NCI-H2107 (cell line): ENCODE measurements at places on chromosomes 12 and 14.

DNA sequence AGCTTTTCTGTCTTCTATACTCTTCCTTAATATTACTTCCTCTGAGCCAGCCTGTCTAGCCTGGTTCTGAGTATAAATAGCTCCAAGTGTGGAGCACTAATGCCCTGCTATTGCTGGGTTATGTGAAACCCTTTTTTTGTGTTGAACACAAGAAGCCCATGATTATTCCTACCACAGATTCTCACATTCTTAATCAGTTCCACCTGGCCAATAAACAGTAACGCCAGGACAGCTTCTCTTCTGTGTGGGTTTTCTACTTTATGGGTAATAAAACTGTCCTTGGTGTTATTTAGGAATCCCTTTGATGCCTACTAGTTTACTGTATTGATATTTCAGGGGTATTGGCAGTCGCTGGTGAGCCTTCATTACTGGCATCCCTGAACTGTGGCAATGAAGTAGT is 48.9 kb upstream of the LRIG3 start:
- DNase-seq = no peak

GRCh38 chr12:45363903-45364302 is 148.0 kb downstream of the ANO6 start:
- DNase-seq = no peak

- no peak for DNase-seq
Measured at GRCh38 chr12:48285751-48286650, 64.7 kb downstream of the ZNF641 start.

DNA sequence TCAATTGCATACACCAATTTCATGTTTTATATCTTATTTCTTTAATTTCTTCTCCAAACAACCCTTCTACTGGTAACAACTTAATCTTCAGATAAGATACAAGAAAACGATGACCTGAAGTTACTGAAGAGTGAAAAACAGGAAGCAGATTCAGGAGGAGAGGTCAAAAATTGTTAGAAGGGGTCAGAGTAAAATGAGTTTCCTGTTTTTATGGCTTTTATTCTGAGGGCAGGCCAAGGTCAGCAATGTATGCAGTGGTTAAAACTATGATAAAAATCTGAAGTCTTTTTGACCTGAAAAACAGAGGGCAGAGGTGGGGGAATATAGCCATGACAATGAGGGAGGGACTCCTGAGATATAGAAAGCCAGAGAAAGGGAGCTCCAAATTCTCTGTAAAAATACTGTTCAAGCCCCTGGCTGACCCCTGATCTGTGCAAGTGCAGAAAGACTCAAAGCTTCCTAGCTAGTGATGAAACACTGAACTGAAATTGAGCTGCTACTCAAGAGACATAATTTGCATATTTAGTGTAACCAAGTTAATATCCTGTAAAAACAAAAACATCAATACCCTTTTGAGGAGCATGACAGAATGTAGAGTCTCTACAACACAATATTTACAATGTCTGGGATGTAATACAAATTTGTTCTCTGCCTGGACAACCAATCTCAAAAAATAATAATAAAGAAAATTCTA is 514.3 kb upstream of the SEL1L start:
- no peak for DNase-seq

DNA sequence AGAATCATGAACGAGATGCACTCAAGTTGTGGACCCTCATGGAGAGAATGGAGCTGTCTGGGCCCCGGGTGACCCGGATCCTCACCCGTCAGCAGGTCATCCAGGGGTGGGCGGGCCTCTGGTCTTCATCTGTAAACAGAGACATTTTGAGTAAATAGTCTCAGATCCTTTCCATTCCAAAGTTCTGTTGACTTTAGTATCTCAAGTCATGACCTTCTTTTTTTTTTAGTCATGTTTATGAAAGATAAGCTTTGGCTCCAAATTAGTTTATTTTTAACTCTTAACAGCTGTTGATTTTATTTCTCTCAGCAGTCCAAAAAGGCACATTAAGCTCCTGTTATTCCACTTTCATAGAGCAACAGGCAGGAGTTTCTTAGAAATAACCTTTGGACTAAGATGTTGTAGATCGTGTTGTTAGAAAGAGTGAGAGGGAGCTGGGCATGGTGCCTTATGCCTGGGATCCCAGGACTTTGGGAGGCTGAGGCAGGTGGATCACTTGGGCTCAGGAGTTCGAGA is 48.9 kb upstream of the AMN start:
- no peak for DNase-seq

GRCh38 chr14:78329371-78329770 is 159.2 kb downstream of the NRXN3 start:
- DNase-seq = no peak

DNA sequence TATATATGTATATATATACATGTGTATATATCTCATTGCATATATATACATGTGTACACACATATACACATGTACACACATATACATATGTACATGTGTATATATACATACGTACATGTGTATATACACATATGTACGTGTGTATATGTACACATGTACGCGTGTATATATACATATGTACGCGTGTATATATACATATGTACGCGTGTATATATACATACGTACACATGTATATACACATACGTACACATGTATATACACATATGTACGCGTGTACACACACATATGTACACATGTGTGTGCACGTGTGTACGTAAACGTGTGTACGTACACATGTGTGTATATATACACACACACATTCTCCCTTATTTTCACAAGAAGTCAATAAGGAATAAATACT is 141.6 kb upstream of the TMCC3 start:
- DNase-seq = no peak

DNA sequence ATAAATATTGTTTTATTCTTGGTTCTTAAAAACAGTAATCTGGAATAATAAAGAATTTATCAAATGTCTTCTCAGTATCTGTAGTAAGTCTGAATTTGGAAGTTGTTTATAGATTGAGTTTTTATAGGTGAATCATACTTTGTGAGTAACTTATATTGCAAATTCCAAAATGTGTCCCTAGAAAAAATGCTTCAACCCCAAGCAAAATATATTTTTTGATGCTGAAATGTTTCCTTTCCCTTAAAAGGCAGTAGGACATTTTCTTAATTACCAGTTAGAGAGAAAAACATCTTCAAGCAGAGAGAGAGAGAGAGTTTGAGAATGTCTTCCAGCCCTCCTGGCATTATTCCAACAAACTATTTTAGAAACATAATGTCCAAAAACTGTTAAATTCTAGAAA is 37.9 kb downstream of the PELI2 start:
- DNase-seq = no peak

DNA sequence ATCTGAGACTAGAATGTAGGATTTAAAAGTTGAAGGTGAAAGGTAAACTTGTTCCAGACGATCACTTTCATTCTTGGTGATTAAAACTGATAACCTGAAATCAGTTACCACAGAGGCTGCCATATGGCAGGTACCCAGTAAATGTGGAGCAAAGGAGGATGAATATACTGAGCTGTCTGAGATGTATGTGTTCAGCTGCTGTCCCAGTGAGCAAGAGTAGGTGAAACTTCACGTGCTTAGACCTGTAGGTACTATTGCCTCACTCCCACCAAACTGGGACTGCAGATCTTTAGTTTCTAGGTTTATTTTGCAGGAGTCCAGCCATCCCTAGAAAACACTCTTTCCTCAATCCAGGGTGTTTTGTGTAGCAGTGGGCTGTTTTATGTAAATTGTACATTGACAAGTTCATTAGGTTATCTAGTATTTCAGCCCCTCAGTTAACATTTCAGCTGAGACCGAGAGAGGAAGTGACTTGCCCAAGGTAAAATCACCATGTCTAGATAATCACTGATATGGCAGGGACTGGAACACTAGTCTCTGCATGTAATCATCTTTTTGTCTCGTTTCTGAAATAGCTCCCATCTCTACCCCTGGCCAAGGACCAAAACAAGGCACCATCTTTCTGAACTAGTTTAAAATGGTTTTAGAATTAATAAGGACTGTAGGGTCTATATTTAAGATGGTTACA is 62.7 kb downstream of the ATG14 start:
- DNase-seq = no peak

DNA sequence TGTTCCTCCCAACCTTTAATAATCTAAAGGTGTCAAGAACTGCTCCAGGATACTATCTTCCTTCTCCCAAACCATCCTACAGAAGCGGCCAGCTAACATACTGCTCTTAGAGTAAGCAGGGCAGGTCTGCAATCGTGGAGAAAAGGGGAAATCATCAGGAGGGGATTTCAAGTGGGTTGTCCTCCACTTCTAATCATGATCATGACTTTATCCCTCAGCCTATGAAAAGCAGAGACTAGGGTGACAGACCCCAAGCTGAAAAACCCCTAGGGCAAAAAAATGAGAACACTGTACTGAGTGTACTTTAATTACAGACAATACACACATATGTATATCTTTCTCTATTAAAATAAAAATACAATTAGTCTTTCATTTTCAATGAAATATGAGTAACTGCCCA is 13.9 kb downstream of the DUSP16 start:
- DNase-seq = no peak

DNA sequence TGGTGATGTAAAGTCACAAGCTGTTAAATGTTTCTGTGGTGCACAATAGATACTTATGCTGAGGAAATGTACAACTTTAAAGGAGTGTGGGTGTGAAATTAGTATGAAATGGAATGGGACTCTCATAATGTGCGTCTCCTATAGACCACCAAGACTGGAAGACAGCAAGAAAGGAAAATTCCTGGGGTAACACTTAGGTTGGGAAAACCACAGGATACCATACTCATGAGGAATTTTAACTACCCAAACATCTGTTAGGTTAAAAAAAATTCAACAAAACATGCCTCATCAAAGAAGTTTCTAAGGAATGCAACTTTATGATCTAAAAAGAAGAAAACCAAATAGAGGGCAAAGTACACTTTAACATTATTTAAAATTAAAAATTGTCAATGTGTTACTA is 113.7 kb upstream of the MYF6 start:
- DNase-seq = no peak

DNA sequence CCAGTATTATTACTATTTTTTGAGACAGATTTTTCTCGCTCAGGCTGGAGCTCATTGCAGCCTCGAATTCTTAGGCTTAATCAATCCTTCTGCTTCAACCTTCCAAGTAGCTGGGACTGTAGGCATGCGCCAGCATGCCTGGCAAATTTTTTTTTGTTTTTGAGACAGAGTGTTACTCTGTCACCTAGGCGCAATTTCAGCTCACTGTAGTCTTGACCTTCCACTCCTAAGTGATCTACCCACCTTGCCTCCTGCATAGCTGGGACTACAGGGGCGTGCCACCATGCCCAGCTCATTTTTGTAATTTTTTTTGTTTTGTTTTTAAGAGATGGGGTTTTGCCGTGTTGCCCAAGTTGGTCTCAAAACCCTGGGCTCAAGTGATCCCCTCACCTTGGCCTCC is 15.2 kb downstream of the ERC1 start:
- DNase-seq = no peak

DNA sequence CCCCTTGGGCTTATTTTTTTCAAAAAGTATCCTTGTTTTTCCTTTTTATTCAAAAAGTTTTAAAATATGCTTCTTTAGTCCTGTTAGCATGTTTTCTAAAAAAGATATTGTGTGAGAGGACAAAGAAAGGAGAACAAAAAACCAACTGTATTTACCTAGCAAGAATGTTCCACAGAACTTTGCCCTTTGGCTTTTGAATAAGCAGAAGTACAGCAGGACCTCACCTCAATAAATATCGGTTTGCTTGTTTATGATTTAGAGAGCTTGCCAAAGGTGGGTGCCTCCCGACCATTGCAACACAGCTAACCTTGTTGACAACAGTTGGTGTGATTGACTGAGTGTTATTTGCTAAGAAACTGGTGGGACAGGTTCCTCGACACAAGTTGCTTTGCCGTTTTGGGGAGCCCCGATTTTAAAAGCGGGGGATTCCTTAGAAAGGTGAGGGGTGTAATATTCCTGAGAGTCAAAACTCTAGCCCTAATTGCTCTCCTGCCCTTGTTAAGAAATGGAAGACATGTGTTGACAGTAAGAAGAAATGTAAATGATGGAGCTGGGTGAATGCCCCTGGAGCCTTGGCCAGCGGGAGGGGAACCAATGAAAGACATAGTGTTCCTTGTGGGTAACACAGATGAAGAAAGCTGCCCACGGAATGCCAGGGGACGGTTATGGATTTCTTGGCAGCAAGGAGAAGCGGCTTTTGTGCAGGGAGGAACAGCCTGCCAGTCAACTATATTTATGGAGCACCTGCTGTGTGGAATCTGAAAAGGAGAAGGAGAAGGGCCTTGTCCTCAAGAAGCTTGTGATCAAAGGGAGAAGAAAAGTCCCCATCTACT is 13.7 kb downstream of the MYBPC1 start:
- no peak for DNase-seq

DNA sequence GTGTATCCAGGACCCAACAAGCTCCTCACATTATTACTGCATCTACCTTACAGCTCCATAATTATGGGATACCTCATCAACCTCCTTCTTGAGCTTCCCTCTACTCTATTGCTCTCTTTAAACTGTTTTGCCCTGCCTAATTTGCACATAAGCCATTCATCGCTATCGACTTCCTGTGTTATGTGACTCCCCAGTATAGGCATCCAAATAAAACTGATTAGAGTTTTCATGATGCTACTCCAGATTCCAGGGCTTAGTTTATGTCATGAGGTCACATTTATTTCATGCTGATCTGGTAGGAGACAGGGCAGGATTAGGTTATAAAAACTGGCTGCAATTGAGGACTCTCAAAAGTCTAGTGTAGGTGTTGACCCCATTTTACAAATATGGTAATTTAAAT is 569.9 kb upstream of the MGAT4C start:
- no peak for DNase-seq

- DNase-seq = no peak
Measured at GRCh38 chr14:39827901-39828655, 395.8 kb upstream of the FBXO33 start.

DNA sequence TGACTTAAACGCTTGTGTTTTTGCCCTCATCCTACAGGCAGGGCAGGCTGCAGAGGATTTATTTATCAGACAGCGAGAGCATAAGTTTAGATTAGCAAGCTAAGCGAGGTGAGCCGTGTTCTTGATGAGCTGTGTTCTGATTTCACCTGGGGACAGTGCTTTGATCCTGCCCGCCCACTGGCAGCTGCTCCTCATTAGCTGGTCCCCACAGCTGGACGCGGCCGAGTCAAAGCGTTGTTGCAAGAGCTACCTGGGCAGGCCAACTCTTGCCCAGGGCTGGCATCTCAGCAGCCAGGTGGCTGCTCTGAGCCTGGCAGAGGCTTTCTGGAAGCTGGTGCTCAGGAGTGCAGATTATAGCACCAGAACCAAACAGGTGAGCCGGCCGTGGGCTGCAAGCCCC is 46.8 kb upstream of the BEGAIN start:
- no peak for DNase-seq

DNA sequence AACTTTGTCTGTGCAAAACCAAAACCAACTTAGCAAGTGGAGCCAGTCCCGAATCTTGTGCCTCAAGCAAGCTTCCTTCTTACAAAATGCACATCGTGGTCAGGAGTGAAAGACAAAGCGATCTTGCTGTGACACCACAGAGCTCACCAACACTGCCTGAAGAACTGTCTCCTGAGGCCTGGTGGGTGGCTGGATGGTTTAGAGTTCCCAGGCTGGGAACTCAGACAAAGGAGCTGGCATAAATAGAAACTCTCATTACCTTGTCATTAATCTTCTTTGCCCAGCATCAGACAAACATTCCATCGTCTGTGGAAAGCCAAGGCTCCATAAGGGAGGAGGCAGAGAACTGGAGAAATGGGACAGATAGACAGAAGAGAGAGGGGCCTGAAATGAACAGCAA is 144.8 kb downstream of the KCNA5 start:
- DNase-seq = peak; percentile 27
